ENCODE measurements at places on chromosomes 7 and 10.

DNA sequence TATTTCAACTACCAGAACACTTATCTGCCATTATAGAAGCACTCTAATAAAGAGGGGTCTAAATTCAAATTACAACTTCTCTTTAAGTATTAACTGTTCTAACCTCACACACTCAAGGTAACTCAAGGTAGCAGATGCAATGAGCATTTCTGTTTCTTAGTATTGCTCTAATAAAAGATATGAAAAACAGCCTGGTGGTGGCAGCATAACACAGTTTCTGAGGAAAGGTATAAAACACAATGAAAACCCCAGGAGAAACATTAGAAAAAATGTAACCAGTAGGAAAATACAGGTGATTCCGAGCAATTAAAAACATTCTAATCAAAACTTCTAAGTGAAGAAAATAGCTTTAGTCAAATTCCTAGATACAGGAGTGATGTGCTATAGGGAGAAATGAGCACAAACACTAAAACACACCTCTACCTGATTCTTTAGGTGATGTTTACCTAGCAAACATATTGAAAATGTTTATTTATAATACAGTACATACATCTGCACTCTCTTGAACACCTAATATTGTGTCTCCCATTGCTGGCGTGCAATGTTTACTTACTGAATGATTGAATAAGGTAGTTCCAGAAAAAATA is 3.5 kb downstream of the MKRN1 start:
- no peak for DNase-seq

DNA sequence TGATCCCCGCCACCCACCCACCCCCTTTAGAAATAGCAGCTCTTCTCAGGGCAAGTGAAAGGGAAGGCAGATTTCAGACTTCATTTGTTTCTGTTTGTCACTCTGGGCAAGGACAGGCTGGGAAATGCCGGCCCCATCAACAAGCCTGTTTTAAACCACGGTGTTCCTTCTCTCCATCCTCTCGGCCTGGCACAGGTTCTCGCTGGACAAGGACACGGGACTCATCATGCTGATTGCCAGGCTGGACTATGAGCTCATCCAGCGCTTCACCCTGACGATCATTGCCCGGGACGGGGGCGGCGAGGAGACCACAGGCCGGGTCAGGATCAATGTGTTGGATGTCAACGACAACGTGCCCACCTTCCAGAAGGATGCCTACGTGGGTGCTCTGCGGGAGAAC is 42.3 kb downstream of the C10orf105 start:
- DNase-seq, result no peak

DNA sequence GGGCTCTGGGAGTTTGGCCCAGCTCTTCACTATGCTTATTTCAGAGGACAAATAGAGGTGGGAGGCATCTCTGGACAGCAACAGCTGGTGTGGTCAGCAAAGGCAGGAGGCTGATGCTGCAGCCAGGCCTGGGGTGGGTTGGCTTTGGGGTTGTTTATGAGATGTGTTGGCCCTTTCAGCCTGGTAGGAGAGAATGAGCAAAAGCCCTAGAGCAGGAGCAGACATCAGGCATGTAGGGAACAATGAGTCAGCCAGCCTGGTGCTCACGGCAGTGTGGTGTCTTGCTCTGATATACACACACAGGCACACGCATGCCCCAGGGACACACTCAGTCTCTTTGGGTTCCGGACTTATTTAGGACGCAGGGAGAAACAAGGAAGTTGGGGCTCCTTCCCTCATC is 157.1 kb downstream of the PRKCQ start:
- peak; percentile 9 for DNase-seq

GRCh38 chr7:23696916-23697441 is 13.0 kb upstream of the STK31 start:
- DNase-seq, result peak; percentile 35
